ENCODE measurements at places on chromosomes 11 and 22.

GRCh38 chr22:20305894-20306645, 13.8 kb downstream of the DGCR6L start:
- DNase-seq = no peak

GRCh38 chr11:24779791-24780190, 282.9 kb downstream of the LUZP2 start:
- DNase-seq = no peak

GRCh38 chr11:47001781-47002181, 65.2 kb downstream of the CSTPP1 start:
- no peak for DNase-seq

GRCh38 chr11:72985645-72986044, 156.5 kb downstream of the FCHSD2 start:
- DNase-seq = no peak

DNA sequence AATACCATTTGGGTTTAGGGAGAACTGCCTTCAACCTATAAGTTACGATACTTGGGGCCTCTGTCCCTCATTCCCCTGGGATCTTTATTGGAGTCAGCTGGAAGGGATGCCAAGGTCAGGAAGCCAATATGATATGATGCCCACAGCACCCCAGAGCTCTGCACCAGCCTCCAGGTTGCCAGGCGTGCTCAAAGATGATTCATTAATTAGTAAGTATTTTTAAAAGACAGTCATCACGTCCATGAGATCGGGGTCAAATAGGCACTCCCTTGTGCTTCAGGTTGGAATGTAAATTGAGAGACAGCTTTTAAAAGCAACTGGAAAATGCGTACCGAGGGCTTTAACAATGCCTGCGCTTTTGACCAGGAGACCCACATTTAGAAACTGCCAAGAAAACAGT, 57.0 kb upstream of the CD5 start:
- no peak for DNase-seq

DNA sequence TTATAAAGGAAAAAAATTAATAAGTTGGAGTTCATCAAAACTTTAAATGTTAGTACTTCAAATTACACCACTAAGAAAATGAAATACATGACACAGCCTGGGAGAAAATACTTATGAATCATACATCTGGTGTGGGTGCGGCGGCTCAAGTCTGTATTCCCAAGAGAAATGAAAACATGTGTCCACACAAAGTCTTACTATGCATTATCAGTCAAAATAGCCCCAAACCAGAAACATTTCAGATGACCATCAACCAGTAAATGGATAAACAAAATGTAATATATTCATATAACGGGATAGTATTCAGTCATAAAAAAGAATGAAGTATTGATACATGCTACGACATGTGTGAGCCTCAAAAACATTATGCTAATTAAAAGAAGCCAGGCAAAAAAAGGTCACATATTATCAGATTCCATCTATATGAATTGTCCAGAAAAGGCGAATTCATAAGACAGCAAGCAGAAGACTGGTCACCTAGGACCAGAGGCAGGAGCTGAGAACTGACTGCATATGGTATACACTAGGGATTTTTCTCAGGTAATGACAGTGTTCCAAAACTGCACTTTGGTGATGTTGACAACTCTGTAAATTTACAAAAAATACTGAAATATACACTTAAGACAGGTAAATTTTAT, 5.3 kb upstream of the AKIP1 start:
- DNase-seq = no peak

- DNase-seq = no peak
Measured at GRCh38 chr11:57263351-57263750, 26.3 kb upstream of the APLNR start.

Measured in CD4-positive, alpha-beta T cell treated with Interferon alpha-2 for 1 hour (primary cell).